ENCODE measurements at places on chromosomes 4 and X.

- DNase-seq, result no peak
These were observed 99.6 kb upstream of the TMEM150C start for GRCh38 chr4:82661181-82661992.

DNA sequence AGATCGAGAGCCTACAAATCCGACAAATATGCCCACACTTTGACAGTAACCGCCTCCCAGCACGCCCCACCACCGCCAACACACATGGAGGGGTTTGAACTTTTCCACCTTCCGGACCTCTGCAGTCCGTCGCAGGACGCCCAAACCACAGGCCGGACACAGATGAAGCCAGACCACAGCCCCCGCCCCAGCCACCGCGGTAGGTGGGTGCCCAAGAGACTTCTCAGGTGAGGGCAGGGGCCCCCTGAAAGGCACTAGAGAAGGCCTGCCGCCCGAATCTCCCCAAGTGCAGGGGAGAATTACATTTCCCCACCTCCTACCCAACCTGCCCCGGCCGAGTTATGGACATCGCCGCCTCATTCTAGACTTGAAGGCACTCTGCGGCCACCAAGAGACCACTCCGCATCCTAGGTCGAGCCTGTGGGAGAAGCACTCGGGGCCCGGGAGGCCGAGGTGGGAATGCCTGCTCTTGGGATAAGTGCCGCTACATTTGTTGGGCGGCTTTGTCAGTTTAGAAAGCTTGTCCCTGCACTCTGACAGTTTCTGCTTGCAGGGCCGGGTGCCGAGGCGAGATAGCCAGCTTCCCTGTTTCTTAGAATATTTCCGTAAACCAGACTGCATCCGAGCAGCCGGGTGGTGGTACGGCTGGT lies 21.5 kb downstream of the HAND2 start:
- DNase-seq, result no peak

DNA sequence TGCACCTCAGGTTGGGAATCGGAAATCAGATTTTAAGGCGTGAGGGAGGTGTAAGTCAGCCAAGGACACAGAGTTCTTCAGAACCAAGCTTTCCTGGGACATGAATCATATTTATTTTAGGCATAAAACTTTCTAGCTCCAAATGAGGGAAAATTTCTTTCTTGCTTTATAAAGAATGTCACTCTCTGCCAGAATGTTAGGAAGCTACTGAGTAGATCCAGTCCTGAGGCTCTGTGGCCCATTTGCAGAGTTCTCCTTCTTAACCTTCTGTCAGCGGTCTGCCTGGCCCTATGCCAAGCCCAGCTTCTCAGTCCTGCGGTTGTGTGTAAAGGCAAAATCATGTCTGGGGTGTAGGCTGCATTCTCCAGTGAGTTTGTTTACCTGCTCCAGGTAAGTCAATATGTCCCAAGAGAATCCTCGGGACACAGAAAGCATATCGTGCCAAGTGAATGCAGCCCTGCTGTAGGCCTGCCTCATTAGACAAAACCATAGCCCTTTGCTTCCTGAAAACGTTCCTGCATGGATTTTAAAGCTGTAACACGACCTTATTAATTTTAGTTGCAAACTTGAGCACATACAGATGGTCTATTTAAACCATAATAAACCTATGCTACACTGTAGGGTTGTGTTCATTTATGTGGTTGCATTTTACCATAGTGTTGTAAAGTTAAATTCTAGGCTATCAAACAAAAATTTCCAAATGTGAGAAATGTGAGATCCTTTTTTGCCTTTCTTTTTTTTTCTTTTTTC lies 29.2 kb upstream of the CCNI start:
- no peak for DNase-seq

DNA sequence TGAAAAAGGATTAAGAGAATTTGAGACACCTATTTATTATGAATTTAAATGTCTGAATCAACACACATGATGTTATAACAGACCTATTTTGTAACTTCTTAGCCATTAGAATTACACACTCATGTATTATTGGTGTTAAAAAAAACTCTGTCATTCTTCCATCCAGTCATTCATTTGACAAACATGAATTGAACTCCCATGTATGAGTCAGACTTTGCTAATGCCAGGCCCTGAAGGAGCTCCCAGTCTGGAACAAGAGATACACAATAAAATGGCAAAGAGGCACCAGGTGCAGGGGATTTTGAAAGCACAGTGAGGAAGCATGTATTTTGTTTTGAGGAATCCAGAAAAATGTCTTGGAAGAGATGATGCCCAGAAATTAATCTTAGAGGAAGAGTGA lies 87.7 kb upstream of the EFHC2 start:
- no peak for DNase-seq
